T1000 (cell line): ENCODE measurements at places on chromosomes 11 and 22.

DNA sequence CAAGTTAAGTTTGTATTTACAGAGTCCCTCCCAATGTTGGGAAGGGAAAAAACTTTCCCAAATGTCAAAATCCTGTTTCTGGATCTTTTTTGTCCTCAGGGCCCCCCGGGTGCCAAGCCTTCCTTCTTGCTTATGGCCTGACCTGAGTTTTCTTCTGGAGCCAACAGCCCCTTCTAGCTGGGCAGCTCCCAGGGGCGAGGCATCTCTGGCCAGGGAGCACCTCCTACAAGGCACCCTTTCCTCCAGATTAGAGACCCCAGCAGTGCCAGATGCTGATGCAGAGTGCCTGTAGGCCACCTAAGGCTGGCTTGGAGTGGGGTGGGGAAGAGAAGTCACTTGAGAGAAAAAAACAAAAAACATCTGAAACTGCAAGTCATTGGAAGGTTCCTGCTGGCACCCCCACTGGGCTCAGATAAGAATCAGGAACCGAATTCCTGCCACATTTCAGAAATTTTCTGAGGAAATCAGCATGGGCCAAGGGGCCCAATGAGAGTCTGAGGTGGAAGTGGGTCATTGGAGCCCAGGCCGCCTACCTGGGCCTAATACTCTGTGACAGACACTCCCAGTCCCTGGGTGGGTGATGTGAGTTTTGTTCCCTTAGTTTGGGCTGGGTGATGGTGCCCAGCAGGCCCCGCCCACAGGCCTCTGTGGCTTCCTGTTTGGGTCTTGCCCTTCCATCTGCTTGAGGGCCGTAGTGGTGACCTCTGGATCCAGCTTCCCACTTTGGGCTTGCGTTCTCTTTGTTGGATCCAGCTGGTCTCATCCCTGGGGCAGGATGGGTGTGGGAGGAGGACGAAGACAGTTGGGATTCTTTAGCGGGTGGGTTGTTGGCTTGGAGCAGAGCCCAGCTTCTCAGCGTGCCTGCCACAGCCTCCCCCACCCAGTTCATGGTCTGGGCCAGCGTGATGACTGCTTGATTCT, 40.6 kb downstream of the PARVA start:
- DNase-seq = no peak

DNA sequence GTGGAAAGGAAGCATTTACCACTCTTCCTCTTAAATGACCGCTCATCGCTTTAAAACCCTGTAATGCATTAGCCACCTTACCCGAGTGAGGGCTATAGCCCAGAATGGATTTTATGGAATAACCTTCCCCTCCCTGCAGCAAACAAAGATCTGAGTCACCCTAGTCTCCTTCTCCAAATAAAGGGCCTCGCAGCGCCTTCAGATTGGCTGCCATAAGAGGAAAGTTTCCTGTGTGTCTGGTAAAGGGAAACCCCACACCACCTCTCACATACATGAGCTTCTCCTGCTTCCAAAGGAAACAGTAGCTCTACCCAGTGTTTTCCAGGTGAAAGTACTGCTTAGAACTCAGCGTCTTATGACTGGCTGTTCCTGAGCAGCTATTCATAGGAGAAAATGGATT, 47.8 kb downstream of the PPP2R1B start:
- DNase-seq = no peak

DNA sequence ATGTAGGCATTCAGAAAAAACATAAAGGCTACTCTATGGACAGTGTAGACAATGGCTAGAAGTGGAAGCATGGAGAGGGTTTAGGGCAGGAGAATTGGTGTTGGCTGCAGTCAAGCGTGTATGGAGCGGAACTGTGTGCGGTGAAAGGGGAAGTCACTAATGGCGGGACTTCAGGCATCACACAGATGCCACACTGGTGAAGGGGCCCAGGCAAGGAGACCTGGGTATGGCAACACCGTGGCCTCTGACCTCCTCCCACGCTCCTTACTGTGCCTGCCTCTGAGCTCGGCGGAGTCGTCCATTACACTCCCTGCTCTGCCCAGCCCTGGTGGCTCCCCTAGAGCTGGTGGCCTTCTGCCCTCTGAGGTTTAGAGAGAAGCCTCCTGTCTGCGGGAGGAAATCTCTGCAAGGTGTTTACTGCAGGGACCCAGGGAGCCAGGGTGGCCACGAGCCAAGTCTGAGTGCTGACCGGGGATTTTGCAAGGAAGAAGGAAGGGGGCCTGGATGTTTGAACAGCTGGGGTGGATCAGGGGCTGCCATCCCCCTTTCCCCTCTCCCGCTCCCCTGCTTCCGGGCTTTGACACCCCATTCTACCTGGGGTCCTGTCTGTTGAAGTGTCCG, 75.1 kb upstream of the TSPAN18 start:
- DNase-seq = no peak

GRCh38 chr22:19120829-19121630, 1.2 kb downstream of the DGCR2 start:
- peak; percentile 24 for DNase-seq

DNA sequence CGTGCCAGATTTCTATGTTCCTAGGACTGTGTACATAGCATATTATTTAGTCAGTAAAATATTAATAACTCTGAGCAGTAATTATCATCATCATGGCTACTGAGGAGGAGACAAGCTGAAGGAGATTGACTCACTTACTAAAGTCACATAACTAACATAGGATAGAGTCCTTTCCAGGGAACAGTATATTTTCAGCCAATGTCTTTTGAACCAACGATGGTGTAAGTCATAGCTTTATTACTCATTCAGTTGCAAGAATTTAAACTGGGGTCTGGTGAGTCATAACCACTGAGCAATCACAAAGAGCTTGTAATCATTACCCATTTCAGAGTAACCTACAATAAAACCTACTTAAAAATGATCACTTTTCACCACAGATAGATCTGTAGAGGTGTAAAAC, 1564.8 kb upstream of the TENM4 start:
- DNase-seq = peak; percentile 4

DNA sequence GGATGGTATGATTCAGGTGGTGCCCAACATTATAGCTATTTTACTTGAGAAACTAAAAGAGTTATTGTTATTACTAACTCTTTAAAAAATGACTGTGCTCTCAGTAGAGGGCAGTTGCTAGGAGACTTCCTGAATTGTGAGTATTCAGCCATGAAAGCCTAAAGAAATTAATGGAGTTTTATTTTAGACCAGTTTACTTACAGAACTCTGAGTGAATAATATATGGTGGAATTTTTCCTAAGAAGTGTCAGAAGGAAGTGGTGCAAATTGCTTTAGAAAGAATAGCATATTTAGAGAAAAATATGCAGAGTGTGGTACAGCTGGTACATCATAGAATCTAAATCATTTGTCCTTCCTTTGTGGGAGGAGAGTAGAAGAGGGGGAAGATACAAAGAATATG, 689.9 kb upstream of the CCDC90B start:
- DNase-seq = no peak
